ENCODE measurements at places on chromosomes 2 and 18.

- DNase-seq: no peak
Measured at GRCh38 chr18:62187543-62188510, 772 bp downstream of the RELCH start.

DNA sequence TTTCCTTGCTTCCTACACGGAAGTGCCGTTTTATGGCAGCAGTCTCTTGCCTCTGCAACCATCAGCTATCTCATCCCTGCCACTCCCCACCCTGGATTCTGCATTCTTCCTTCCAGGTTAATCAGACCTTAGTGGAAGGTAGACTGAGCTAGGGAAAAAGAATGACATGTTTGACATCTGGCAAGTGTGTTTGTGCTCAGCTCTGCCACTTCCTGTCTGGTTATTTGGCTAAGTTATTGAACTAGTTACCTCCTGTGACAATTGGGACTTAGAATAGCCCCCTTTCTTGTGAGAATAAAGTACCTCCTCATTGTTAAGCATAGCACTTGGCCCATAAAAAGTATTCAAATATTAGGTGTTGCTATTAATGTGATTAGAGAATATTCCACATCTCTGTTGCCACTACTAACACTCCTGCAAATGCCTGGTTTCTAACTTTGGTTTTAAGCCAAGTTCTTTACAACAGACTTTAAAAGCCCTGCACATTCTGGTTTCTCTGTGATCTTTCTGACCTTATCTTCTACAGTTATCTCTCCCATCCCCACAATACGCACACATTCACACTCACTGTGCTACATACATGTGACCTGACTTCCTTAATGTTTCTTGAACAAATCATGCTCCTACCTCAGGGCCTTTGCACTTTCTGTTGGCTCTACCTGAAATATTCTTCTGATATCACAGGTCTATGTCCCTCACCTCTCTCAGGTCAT lies 10.8 kb upstream of the MAPRE2 start:
- DNase-seq: no peak

DNA sequence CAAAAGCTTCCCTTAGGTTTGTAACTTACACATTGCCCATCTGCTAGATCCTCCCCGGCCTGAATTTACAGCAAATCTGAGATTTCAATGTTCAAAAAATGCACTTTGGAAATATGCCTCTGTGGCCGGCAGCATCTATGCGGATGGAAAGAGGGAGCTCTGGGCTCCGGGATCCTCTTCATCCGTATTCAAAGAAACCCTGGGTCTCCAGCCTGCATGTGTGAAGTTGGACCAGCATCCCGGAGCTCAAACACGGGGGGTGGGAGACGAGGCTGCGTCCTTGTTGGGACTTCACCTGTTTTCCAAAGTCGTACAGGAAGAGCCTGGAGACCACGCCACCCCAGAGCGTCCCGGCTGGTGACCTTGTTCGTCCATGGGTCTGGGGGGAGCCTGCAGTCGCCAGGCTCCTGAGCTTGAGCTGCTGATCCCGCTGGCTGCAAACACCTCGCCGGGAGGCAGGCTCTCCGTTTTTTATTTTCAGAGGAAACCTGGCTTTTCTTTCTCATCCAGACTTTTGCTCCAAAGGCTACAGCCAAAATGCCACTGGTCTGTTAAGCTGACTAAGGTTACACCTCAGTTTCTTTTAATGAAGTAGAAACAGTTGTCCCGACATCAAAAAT lies 77.4 kb downstream of the PTGR3 start:
- no peak for DNase-seq

DNA sequence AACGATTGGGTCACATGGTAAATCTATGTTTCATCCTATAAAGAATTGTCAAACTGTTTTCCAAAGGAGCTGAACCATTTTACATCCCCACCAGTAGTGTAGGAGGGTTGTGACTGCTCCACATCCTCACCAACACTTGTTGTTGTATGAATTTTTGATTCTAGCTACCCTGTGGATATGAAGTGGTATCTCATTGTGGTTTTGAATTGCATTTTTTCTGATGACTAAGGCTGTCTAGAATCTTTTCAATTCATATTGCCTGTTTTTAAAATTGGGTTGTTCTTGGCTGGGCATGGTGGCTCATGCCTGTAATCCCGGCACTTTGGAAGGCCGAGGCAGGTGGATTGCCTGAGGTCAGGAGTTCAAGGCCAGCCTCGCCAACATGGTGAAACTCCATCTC lies 44.5 kb downstream of the TXNL1 start:
- no peak for DNase-seq

DNA sequence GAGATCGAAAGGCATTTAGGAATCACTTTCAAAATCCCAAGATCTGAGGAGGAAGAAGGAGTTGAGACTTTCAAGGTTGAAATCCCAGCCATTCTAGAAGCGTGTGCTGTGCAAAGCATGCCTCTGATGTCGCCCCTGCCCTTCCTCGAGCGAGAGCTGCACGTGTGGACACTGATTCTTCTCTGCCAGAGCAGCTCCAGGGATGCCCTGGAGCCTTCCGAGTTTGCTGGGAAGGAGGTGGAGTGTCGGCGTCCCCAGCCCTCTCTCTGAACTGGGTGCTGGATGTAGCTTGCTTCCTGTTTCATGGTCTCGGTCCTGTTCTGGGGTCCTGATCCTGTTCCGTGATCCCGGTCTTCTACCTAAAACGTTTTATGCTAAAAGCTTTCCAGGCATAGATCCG lies 76.1 kb downstream of the TWIST2 start:
- no peak for DNase-seq

GRCh38 chr18:3260995-3261372 lies 949 bp upstream of the MYL12B start:
- DNase-seq: no peak

GRCh38 chr2:30232801-30233130 lies 1.4 kb downstream of the LBH start:
- DNase-seq: no peak

- no peak for DNase-seq
Measured at GRCh38 chr2:172053486-172053885, 31.8 kb upstream of the DLX1 start.

DNA sequence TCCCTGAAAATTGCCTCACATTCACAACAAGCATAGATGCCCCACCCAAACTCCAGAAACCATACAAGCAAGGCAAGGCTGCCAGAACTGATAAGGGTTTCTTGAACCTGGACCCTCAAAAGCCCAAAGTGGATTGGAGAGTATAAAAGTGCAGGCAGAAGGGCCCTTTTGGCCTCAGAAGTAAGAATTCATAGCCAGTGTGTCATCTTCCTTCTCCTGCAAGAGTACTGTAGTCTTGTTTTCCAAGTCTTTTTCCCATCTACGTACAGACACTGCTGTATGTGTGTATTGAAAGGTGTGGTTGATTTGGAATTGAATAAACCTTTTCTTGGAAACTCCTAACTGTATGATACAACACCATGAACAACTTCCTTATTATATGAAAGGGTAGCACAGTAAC lies 46.8 kb downstream of the ZC3H15 start:
- no peak for DNase-seq

DNA sequence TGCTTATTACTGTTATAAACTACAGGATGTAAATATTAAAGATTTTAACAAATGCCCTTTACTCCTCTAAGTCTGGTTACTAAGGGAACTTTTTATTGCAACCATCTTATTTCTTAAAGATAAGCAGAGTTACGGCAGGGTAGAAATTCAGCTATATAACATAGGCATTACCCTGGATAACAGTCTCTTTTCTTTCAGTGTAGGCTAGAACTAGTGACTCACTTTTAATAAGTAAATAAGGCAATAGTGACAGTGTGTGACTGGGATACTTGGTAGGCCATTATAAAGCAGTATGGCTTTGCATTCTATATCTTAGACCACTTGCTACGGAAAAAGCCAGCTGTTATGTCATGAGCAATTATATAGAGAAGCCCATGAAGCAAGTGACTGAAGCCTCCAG lies 1041.0 kb upstream of the NRXN1 start:
- DNase-seq: no peak

- DNase-seq: no peak
Measured at GRCh38 chr2:146890491-146890890, 954.3 kb upstream of the ACVR2A start.

DNA sequence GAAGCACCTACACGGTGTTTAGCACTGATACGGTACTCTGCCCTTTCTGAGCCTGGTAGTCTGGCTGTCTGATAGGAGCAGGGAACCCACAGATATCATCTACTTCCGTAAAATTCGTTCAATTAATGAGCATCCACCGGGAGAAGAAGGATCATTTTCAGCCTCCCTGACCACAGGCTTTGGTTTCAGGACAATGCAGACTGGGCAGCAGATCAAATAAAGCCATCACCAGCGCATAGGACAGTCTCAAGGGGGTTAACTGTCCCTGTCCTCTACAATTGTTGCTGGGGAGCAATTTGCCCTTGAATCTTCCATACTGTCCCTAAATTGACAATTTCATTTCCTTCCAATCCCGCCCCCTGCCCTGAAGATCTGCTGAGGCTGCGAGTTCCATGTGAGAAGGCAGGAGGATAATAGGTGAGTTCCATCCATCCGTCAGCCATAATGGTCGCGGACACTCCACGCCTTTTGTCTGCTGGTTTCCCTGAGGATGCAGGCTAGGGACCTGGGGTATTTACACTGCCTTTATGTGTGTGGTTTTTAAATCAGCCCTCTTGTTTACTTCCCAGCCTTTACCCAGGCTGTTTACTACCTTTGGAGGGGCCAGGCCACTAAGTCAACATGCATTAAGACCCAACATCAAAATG lies 110.0 kb downstream of the MYCN start:
- DNase-seq: no peak

GRCh38 chr2:149000158-149000938 lies 38.2 kb upstream of the LYPD6B start:
- DNase-seq: no peak

- DNase-seq: no peak
Measured at GRCh38 chr18:76999077-76999476, 133.5 kb downstream of the MBP start.

GRCh38 chr2:21043744-21044532 lies at the start of gene APOB:
APOB (minus strand) TSS chr2:21044073; CDS start chr2:21043945, 128 bp downstream.
- no peak for DNase-seq

- DNase-seq: no peak
Measured at GRCh38 chr2:169713331-169713730, 19.1 kb downstream of the PHOSPHO2 start.

GRCh38 chr18:54947091-54947490 lies 12.2 kb downstream of the CCDC68 start:
- no peak for DNase-seq

GRCh38 chr18:48099481-48100164 lies 169.2 kb upstream of the SMAD2 start:
- DNase-seq: no peak

- DNase-seq: no peak
Measured at GRCh38 chr2:144707736-144708326, 187.9 kb upstream of the ZEB2 start.

DNA sequence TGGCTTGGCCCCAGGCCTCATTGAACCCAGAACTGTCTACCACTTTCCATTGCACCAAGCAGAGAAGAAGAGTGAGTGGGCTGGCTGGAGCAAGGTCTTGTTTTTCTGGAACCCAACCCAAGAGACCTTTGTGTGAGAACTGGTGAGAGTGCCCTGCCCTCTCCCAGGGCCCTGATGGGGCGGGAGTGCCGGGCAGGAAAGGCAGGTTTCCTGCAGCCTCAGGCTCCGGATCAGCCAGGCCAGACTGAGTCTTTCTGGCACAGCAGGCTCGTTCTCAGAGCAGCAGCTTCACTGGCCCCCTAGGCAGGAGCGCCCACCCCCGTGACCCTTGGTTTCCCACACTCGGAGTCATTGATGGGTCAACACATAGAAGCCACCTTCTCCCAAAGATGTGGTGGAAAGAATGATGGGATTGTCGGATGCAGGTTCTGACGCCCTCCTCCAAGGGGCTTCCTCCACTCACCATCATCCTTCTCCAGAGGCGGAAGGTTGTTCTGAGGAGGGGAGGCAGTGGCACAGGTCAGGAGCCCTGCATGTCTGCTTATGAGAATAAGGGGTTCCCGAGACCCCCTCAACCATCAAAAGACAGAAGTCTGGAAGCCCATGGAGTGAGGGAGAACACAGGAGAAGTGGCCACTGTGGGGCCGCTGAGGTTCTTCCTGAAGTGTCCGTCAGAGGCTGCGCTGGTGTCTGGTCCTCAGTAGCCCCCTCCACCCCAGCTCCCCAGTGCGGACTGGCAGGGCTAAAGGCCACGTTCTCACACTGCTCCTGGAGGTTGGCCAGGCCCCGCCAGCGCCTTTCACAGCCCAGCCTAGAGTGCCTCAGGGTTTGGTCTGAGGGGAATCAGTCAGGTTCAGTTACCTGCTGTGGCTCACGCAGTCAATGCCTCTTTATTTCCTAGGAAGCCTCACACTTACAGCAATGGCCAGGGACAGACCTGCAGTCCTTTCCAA lies 62.8 kb upstream of the LAPTM4A start:
- DNase-seq: no peak

GRCh38 chr2:113720167-113720566 lies 36.3 kb downstream of the SLC35F5 start:
- no peak for DNase-seq

DNA sequence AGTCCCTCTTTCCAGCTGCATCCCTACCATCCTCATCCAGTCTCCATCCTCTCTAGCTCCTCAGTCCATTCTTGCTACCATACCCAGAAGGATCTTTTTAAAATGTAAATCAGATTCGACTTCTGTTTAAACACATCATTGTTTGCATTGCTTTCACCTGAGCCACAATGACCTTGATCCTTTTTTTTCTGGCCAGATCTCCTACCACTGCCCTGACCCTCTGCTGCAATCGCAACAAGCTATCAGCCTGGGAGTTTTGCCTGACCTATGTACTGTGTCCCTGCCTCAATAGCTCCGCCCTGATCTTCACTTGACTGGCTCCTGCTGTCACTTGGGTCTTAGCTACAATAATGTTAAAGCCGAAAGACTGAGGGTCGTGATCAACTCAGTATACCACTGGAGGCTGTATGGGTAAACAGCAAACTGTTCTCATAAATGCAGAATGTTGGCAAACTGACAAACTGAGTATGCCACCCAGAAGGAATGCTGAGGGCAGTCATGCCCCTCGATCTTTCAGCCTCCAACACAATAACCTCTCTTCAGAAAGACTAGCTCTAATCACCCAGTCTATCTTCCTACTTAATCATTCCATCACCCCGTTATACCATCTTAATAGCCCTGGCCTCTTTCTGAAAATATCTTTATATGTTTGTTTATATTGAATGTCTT lies 2.6 kb upstream of the RBM43 start:
- DNase-seq: no peak

GRCh38 chr2:4465671-4466070 lies 762.3 kb downstream of the DCDC2C start:
- DNase-seq: no peak

GRCh38 chr2:221574231-221574570 lies 2.1 kb upstream of the EPHA4 start:
- no peak for DNase-seq

DNA sequence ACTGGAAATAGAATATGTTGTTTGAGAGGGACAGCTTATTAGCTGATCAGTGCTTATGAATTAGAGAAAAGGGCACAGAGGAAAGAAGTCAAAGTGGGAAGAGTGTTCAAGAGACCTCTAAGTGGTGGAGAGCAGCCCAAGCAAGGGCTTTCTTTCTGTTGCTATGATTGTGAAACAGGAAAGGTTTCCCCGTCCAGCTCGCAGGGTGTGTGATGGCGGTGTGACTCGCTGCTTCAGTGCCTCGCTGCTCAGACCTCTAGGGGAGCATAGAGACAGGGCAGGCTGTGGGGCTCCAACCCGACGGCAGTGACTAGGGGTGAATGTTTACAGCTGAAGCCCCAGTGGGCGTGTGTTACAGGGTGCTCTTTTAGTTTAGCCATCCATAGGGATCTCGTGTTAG lies 166.5 kb upstream of the COPS8 start:
- no peak for DNase-seq

GRCh38 chr2:136219963-136220362 lies 102.0 kb upstream of the CXCR4 start:
- DNase-seq: no peak

- DNase-seq: no peak
Measured at GRCh38 chr18:3248658-3249359, 1.2 kb downstream of the MYL12A start.

GRCh38 chr2:198763793-198764192 lies 693.9 kb downstream of the SATB2 start:
- no peak for DNase-seq

All from activated CD8-positive, alpha-beta memory T cell treated with anti-CD3 and anti-CD28 coated beads for 1 hour (primary cell).